HFFc6 (cell line): ENCODE measurements at places on chromosomes 11 and 22. TPM values are rescaled to one million over a fixed set of nuclear protein-coding genes. Genes with fewer than 3 reads are reported as not detected.

The VWCE gene
- total RNA-seq, result 0.39 to 0.92 TPM (median 0.59 TPM) in 3 replicates

The LMO2 gene
- 0.21 TPM in 1 of 3 replicates, not detected in the others for total RNA-seq

The NRGN gene
- 3.5 and 4.8 TPM in 2 replicates for total RNA-seq

The NAALADL1 gene
- 0.44 TPM in 1 of 3 replicates, not detected in the others for total RNA-seq

The BRSK2 gene
- 0.27 to 0.56 TPM (median 0.33 TPM) in 3 replicates for total RNA-seq

The USH1C gene
- total RNA-seq, result not detected in 2 replicates

The KRTAP5-4 gene
- not detected in 3 replicates for total RNA-seq

The GRIA4 gene
- not detected in 3 replicates for total RNA-seq

The TRIM48 gene
- total RNA-seq, result not detected in 2 replicates

The USP2 gene
- 0.42 to 0.71 TPM (median 0.67 TPM) in 3 replicates for total RNA-seq

The FDX1 gene
- total RNA-seq, result 8.3 to 10.2 TPM (median 9.3 TPM) in 3 replicates

The SLC22A9 gene
- not detected in 3 replicates for total RNA-seq

The KLHL35 gene
- not detected in 3 replicates for total RNA-seq
